ENCODE measurements at places on chromosomes 2 and 18. TPM values are rescaled to one million over a fixed set of nuclear protein-coding genes. Genes with fewer than 3 reads are reported as not detected.

DNA sequence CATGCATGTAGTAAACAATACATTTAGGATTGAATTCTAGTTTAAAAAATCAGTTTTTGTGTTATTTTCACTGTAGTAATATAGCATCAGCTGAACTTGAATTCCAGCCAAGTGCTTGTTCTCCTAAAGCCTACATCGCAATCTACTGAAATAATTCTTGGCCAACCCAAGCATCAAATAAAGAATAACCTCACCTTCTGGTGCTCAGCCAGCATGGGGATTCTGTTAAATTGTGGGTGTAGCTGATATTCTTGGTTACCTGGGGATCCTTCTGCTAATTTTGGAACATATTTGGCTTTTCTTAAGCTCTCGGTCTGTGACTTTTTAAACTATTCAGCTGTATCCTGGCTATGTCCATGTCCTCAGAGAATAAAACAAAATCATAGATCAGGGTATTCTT, 248.8 kb downstream of the NRXN1 start:
- DNase-seq: no peak
- no peaks in the 10 kb centered on the region for H3K27me3 ChIP-seq
- no peaks in the 10 kb centered on the region for H3K4me1 ChIP-seq

- H3K27me3 ChIP-seq: no peaks in the 10 kb centered on the region
- DNase-seq: no peak
- no peak overlapping the region for H3K27ac ChIP-seq
- no peak overlapping the region for H3K4me3 ChIP-seq
These were observed 51.8 kb upstream of the GPR17 start for GRCh38 chr2:127594116-127594591.

- no peaks in the 10 kb centered on the region for H3K4me1 ChIP-seq
- H3K27ac ChIP-seq: no peak overlapping the region
- peaks cover 5% of the 10 kb centered on the region for H3K27me3 ChIP-seq
- no peaks in the 10 kb centered on the region for H3K36me3 ChIP-seq
- H3K4me3 ChIP-seq: no peak overlapping the region
These were observed 8.8 kb upstream of the SNTG2 start for GRCh38 chr2:941871-942270.

PLGLB1 gene
- 1.3 TPM for total RNA-seq

GRCh38 chr2:50791271-50791670, 240.7 kb downstream of the NRXN1 start:
- no peak for DNase-seq
- H3K36me3 ChIP-seq: no peaks in the 10 kb centered on the region
- H3K27ac ChIP-seq: no peak overlapping the region

SERPINB3 gene
- not detected for total RNA-seq

SLC9A2 gene
- 0.29 TPM for total RNA-seq
